Common myeloid progenitor, CD34-positive (primary cell): ENCODE measurements at places on chromosomes 13 and 19.

GRCh38 chr13:48255090-48255489 is 22.1 kb downstream of the ITM2B start:
- DNase-seq, result no peak

GRCh38 chr19:57815247-57816075 is 748 bp upstream of the ZNF552 start:
- no peak for DNase-seq

GRCh38 chr19:48997972-48998371 is 4.3 kb downstream of the RUVBL2 start:
- peak; percentile 63 for DNase-seq

GRCh38 chr13:92864584-92865284 is 361.9 kb upstream of the GPC6 start:
- DNase-seq, result no peak

GRCh38 chr19:9839415-9839814 is 4.3 kb downstream of the PIN1 start:
- DNase-seq, result no peak

- DNase-seq, result no peak
These were observed 3.7 kb downstream of the SLC25A42 start for GRCh38 chr19:19067276-19068072.

- DNase-seq, result peak; percentile 40
These were observed 108.6 kb downstream of the AKAP11 start for GRCh38 chr13:42380420-42381164.
